Activated CD8-positive, alpha-beta T cell treated with anti-CD3 and anti-CD28 coated beads for 36 hours (primary cell): ENCODE measurements at places on chromosomes 4 and X. TPM values are rescaled to one million over a fixed set of nuclear protein-coding genes. Genes with fewer than 3 reads are reported as not detected.

GRCh38 chrX:134870419-134870818 lies 120.4 kb upstream of the SMIM10 start:
- DNase-seq, result no peak
- no peak overlapping the region for H3K4me3 ChIP-seq
- H3K27me3 ChIP-seq, result no peaks in the 10 kb centered on the region
- no peak overlapping the region for H3K27ac ChIP-seq

GRCh38 chrX:20181598-20182329 lies 40.1 kb upstream of the EIF1AX start:
- no peaks in the 10 kb centered on the region for H3K27me3 ChIP-seq
- H3K4me3 ChIP-seq, result no peak overlapping the region

GRCh38 chr4:41874398-41874797 lies 60.8 kb upstream of the TMEM33 start:
- peaks cover 71% of the 10 kb centered on the region for H3K27me3 ChIP-seq
- DNase-seq, result no peak
- H3K4me3 ChIP-seq, result no peak overlapping the region
- H3K4me1 ChIP-seq, result peaks cover 2% of the 10 kb centered on the region

GRCh38 chr4:115973768-115974167 lies 860.3 kb upstream of the NDST4 start:
- no peaks in the 10 kb centered on the region for H3K4me1 ChIP-seq
- H3K36me3 ChIP-seq, result no peaks in the 10 kb centered on the region
- DNase-seq, result no peak
- H3K4me3 ChIP-seq, result no peak overlapping the region

DNA sequence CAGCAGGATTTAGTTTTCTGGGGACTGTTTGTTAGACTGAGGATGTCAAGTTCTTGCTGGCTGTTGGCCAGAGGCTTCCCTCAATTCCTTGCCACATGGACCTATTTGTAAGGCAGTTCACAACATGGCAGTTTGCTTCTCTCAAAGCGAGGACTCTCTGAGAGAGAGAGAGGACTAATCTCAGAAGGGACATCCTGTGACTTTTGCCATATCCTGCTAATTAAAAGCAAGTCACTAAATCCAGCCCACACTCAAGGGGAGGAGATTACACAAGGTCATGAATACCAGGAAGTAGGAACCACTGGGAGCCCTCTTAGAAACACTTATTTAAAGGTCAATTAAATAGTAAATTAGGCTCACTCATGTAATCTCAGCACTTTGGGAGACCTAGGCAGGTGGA lies 38.2 kb downstream of the PPP1R2C start:
- no peak overlapping the region for H3K4me3 ChIP-seq
- no peak for DNase-seq
- peaks cover 8% of the 10 kb centered on the region for H3K4me1 ChIP-seq
- no peaks in the 10 kb centered on the region for H3K27me3 ChIP-seq
- H3K36me3 ChIP-seq, result no peaks in the 10 kb centered on the region

GRCh38 chr4:129747756-129748155 lies 651.8 kb downstream of the C4orf33 start:
- H3K4me3 ChIP-seq, result no peak overlapping the region
- H3K36me3 ChIP-seq, result no peaks in the 10 kb centered on the region

DNA sequence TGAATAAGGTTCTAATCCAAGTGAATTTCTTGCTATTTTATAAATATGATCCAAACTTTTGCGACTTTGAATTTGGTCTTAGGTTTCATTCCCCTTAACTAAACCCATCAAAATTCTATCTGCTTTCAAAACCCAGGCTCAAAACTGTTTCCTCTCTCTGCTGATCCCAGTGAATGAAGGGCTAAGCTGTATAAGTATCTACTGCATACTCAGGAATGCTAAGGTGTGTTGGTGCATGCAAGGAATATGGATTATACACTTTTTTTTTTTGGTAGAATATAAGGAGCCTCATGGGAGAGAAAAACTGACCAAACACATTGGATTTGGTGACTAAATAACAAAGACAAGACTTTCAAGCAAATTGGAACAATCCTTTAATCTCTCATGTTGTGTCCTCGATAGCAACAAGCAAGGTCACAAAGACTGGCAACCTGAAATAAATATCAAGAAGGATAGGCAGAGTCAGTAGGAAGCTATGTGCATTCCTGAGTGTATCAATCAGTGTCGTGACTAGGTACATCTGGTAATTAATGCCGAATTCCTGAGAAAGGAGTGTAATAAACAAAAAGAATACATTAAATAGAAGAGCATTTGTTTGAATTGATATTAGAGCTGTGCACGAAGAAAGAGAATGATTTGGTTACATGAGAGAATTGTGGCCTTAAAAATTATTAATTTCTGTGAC lies 74.3 kb upstream of the KCTD8 start:
- DNase-seq, result no peak
- H3K27ac ChIP-seq, result no peak overlapping the region
- no peaks in the 10 kb centered on the region for H3K4me1 ChIP-seq
- no peak overlapping the region for H3K4me3 ChIP-seq

DNA sequence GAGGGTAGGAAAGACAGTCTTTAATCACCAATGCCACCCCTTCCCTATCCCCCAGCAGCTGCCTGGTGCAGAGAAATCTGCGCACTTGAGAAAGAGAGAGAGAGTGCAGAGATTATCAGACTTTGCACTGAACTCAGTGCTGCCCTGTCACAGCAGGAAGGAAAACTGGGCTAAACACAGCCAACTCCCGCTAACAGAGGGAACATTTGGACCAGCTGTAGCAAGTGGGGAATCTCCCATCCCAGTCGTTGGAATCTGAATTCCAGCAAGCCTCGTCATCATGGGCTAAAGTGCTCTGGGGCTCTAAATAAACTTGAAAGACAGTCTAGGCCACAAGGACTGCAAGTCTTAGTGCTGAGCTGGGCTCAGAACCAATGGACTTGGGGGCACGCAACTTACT lies 168.7 kb downstream of the DLG3 start:
- peaks cover 7% of the 10 kb centered on the region for H3K4me1 ChIP-seq
- H3K4me3 ChIP-seq, result no peak overlapping the region
- H3K36me3 ChIP-seq, result no peaks in the 10 kb centered on the region

DNA sequence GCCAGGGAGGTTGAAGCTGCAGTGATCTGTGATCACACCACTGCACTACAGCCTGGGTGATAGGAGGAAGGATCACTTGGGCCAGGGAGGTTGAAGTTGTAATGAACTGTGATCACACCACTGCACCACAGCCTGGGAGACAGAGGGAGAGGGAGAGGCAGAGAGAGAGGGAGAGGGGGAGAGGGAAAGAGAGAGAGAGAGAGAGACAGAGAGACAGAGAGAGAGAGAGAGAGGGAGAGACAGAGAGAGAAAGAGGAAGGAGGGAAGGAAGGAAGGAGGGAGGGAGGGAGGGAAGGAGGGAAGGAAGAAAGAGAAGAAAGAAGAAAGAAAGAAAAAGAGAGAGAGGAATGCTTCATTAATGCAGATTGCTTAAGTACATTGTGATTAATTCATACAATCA lies 15.2 kb upstream of the MAP9 start:
- H3K4me3 ChIP-seq, result no peak overlapping the region
- H3K4me1 ChIP-seq, result no peaks in the 10 kb centered on the region
- no peak overlapping the region for H3K27ac ChIP-seq
- peaks cover 11% of the 10 kb centered on the region for H3K27me3 ChIP-seq
- DNase-seq, result no peak

DNA sequence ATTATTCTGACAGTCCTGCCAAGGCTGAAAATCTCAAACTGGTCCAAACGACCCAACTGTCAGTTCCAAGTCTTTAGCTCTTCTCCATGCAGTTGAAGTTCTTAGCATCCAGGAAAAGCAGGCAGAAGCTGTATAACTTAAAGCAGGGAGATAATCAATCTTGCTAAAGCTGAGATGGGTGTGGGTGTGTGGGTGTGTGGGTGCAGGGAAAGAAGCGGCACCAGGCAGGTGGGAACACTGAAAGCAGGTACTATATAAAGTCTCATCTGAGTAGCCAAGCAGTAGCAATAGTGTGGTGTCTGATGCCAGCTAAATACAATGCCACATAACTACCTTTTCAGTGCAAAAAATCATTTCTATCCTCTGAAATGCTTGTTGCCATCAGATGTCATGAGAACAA lies 69.7 kb upstream of the EGFL6 start:
- H3K4me3 ChIP-seq, result no peak overlapping the region
- H3K4me1 ChIP-seq, result peaks cover 6% of the 10 kb centered on the region
- H3K27ac ChIP-seq, result no peak overlapping the region

DNA sequence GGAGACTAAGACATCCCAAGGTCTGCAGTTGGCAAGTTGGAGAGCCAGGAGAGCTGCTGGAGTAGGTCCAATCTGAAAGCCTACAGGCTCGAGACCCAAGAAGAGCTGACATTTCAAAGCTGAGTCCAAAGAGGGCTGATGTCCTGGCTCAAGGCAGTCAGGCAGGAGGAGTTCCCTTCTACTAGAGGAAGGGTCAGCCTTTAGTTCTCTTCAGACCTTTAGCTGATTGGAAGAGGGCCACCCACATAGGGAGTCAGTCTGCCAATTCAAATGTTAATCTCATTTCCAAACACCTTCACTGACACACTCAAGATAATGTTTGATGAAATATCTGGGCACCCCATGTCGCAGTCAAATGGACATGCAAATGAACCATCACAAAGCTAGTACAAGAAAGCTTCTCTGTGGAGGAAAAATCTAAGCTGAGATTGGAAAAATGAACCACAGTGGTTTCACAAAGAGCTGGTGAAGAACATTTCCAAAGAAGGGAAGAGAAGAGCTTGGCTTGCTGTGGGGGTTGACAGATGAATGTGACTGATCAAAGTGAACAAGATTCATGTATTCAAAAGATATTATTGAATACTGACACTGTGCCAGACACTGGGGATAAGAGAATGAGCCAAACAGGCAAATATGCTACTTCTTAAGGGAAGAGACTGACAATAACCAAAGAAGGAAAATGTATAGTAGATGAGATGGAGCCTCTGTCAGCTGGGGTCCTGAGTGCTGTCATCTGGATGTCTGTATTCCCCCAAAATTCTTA lies 61.2 kb downstream of the STK32B start:
- H3K27me3 ChIP-seq, result peaks cover 4% of the 10 kb centered on the region
- H3K4me3 ChIP-seq, result no peak overlapping the region
- no peak overlapping the region for H3K27ac ChIP-seq
- DNase-seq, result no peak

DNA sequence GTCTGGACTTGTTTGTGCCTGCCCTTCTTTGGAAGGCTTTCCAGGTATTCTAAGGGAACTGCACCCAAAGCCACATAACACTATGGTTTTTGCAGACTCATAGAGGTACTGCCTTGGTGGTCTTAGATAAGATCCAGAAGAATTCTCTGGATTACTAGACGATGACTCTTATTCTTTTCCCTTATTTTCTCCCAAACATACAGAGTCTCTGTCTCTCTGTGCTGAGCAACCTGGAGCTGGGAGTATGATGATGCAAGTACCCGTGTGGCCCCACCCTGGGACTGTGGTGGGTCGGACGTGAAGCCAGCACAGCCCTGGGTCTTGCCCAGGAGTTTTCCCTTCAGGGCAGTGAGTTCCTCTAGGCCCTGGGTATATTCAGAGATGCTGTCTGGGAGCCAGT lies 1342.4 kb upstream of the TENM3 start:
- DNase-seq, result no peak
- no peaks in the 10 kb centered on the region for H3K36me3 ChIP-seq
- no peaks in the 10 kb centered on the region for H3K4me1 ChIP-seq
- no peak overlapping the region for H3K4me3 ChIP-seq
- H3K27me3 ChIP-seq, result no peaks in the 10 kb centered on the region

GRCh38 chrX:71143508-71143907 lies 1.1 kb upstream of the NLGN3 start:
- H3K4me3 ChIP-seq, result no peak overlapping the region
- no peaks in the 10 kb centered on the region for H3K27me3 ChIP-seq
- H3K36me3 ChIP-seq, result peaks cover 8% of the 10 kb centered on the region

- peaks cover 21% of the 10 kb centered on the region for H3K4me1 ChIP-seq
- no peak overlapping the region for H3K27ac ChIP-seq
- H3K27me3 ChIP-seq, result no peaks in the 10 kb centered on the region
- H3K4me3 ChIP-seq, result no peak overlapping the region
Observed at GRCh38 chrX:24145303-24146186, 4.0 kb upstream of the ZFX start.

DNA sequence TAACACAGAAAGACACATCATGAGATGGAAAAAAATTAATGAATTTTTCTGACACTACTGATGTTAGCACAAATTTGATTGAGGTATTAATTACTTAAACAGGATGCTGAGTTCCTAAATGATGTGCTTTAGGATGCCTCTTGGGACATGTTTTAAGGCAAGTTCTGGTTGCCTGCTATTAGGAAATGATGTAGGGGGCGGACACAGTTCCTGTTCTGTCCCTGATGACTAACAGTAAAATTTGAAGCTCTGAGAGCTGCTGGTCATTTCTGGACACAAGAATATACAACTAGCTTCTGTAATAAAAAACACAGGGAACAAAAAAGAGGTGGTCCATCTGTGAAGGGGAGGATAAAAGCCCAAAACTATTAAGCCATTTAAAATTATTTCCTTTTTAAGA lies 163.2 kb upstream of the ETNPPL start:
- no peaks in the 10 kb centered on the region for H3K36me3 ChIP-seq
- no peaks in the 10 kb centered on the region for H3K4me1 ChIP-seq
- H3K27ac ChIP-seq, result no peak overlapping the region
- no peak overlapping the region for H3K4me3 ChIP-seq
- peaks cover 8% of the 10 kb centered on the region for H3K27me3 ChIP-seq

DNA sequence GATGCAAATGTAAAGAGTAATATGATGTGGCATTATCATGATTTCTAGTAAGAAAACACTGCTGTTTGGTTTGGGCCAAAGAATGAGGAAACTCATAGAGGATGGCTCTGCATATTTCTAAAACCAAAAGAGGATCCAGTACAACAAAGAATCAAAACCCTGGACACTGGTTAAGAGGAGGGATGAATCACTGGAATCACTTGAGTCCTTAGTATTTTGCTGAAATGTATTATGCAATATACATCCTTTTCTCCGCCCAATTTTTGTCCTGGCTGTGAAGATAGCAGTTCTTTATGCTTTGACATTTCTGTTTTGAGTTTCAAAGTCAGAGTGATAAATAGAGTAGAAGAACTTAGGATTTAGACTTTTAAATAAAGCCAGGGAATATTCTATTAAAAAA lies 345.9 kb downstream of the PACRGL start:
- H3K36me3 ChIP-seq, result peaks cover 1% of the 10 kb centered on the region

GRCh38 chr4:41896648-41897047 lies 38.6 kb upstream of the TMEM33 start:
- no peak overlapping the region for H3K27ac ChIP-seq
- no peak overlapping the region for H3K4me3 ChIP-seq
- H3K27me3 ChIP-seq, result peaks cover 9% of the 10 kb centered on the region
- DNase-seq, result no peak
- H3K4me1 ChIP-seq, result no peaks in the 10 kb centered on the region
- no peaks in the 10 kb centered on the region for H3K36me3 ChIP-seq

- H3K4me3 ChIP-seq, result no peak overlapping the region
- no peak for DNase-seq
Observed at GRCh38 chrX:154695911-154696675, 42.7 kb upstream of the CTAG2 start.

SPOCK3 gene
- not detected for total RNA-seq

GDPD2 gene
- total RNA-seq, result not detected

TRPC5OS gene
- not detected for total RNA-seq

TRIM61 gene
- 1.1 TPM for total RNA-seq

NRK gene
- not detected for total RNA-seq

BEND2 gene
- total RNA-seq, result not detected

TMEM35A gene
- not detected for total RNA-seq
